EH (cell line): ENCODE measurements at places on chromosomes 1 and 21.

DNA sequence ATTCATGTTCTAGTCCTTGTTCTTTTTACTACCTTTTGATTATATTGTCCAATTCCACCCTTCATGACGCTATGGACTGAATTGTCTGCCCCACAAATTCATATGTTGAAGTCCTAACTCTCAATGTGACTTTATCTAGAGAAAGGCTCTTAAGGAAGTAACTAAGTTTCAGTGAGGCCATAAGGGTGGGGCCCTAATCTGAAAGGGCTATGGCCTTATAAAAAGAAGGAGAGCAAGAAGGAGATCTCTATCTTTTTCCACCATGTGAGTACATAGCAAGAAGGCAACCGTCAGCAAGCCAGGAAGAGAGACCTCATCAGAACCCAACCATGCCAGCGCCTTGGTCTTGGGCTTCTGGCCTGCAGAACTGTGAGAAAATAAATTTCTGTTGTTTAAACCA, 95.9 kb downstream of the HIVEP3 start:
- DNase-seq, result no peak

- DNase-seq, result no peak
These were observed 32.2 kb upstream of the BACE2 start for GRCh38 chr21:41135746-41136145.

DNA sequence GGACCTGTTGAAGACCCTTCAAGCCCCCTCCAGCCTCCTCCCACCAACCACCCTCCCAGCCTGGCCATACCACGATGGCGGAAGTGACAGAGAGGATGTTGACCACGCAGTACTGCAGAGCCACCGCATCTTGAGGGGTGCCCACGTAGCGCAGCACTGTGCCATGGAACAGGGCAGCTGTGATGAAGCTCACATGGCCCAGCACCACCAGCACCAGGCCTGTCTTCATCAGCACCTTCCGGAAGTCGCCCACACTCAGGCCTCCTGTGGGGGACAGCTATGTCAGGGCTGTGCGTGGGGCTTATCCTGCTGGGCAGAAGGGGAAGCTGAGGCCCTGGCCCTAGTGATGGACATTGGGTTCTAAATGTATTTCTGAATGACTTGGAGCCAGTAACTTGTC, 3.1 kb downstream of the TMEM54 start:
- no peak for DNase-seq

DNA sequence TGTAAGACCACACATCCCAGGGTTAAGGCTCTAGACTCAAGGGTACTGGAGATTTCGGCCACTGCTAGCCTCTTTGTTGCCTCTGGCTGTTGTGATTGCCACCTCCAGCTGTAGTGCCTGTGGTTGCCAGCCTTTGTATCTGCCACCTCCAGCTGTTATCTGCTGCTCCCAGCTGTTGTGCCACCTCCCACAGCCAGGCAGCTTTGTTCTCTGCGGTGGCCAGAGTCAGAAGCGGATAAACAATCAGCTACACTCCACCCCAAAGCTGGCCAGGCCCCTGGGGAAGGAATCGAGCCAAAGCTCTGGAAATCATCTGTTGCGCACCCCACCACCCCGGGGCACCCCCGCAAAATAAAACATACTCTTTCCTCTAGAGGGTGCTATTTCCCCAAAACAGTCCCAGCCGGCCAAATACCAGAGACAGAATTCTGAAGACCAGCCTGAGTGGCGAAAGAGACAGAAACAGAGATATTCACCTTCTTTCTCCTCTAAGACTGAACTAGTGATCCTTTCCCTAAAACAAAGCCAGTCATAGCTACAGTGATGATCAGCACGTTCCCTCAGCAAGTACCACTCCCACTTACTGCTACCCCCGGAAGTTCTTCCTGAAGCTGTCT, 14.8 kb upstream of the PIGM start:
- peak; percentile 45 for DNase-seq

- no peak for DNase-seq
These were observed 473.4 kb downstream of the CAMTA1 start for GRCh38 chr1:7258589-7259135.

DNA sequence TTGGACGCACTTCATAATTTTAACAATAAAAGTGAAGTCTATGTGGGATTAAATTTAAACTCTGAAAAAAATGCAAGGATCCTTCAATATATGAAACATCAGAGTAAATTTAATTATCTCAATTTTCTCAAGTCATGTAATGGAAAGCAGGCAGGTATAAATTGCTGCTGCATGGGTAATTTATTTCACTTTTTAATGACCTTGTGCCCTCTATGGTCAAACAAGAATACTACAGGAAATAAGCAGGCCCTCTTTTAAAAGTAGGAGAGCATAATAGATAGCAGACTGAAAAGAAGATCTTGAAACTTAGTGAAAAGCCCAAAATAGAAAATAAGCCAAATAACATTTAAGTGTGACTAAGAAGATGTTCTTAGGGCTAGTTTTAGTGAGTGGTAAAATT, 22.9 kb downstream of the BCAS2 start:
- DNase-seq, result peak; percentile 7

- DNase-seq, result peak; percentile 39
These were observed 701 bp downstream of the DEDD start for GRCh38 chr1:161131523-161132409.

DNA sequence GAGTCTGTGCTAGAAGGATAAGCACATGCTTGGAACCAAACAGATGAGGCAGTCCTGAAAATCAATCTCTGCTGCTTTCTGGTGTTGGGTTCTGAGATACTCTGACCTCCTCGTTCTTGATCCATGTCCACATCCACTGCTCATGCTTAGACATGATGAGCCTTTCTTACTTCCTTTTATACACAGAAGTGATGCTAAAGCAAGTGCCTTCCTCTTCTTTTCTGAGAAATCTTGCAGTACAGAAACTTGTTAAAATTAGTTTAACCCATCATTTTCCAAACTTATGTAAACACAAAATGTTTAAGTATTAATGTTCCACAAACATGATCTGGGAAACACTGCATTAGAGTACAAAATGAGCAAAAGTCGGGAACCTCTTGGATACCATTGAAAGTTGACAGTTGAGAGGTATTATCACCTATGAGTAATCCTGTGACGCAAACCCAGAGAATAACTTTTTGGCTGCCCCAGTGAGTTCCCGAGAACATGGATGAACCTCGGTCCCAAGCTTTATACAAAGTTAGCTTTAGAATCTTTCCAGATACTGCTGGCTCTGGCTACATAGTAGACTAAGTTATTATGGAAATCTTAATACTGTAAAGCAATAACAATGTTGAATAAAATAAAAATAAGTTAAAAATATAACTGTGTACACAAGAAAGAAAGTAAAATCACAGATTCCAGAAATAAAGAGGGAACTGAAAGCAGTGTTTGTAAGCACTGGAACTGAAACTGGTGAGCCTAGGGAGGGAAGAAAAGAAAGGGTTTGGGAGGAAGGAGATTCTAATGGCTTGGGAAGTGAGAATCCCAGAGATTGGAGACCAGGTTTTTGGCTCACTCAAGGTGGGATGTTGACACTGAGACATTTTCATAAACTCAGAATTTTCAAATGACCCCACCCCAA, 429.3 kb upstream of the RUNX1 start:
- DNase-seq, result no peak

DNA sequence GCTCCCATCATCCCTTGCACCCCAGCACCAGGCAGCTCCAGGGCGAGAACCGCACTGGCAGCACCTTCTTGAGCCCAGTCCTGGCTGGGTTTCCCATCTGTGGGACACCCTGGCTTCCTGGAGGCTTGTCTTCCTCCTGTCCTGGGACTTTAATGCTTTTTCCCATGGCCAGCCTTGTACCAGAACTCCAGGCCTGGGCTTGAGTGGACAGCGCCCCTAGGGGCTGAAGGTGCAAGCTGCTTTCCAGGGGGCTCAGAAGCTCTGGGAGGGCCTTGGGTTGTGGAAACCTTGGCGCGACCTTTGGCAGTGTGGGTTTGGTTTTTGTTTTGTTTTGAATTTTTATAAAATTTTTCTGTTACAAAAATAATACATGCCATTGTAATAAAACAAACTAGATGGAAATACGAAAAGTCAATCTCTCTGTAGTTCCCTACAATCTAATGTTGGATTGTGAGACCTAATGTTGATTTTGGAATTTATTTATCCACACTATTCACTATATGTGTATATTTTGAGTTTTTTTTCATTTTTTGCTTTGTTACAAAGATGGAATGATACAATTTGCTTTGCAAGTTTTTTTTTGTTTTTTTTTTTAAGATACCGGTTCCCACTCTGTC, 33.8 kb upstream of the RPL11 start:
- peak; percentile 60 for DNase-seq

DNA sequence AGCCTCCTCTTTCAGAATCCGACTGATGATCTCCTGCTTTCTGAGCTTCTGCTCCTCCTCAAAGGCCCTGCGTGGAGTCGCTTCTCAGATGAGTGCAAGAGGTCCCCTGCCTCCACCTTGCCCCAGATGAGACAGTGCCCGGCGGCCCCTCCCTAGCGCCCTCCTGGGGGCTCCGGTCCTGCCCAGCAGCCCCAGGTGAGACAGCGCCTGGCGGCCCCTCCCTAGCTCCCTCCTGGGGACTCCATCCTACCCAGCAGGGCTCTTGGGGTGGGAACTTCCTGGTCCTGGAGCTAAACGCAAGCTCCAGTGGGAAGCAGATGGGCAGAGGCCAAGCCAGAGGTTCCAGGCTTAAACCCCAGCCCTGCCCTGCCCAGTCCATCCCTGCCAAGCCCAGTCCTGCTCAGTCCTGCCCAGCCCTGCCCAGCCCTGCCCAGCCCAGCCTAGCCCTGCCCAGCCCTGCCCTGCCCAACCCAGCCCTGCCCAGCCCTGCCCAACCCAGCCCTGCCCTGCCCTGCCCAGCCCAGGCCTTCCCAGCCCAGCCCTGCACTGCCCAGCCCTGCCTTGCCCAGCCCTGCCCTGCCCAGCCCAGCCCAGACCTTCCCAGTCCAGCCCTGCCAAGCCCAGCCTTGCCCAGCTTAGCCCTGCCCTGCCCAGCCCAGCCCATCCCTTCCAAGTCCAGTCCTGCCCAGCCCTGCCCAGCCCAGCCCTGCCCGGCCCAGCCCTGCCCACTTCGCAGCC, 34.6 kb downstream of the CFAP74 start:
- no peak for DNase-seq

DNA sequence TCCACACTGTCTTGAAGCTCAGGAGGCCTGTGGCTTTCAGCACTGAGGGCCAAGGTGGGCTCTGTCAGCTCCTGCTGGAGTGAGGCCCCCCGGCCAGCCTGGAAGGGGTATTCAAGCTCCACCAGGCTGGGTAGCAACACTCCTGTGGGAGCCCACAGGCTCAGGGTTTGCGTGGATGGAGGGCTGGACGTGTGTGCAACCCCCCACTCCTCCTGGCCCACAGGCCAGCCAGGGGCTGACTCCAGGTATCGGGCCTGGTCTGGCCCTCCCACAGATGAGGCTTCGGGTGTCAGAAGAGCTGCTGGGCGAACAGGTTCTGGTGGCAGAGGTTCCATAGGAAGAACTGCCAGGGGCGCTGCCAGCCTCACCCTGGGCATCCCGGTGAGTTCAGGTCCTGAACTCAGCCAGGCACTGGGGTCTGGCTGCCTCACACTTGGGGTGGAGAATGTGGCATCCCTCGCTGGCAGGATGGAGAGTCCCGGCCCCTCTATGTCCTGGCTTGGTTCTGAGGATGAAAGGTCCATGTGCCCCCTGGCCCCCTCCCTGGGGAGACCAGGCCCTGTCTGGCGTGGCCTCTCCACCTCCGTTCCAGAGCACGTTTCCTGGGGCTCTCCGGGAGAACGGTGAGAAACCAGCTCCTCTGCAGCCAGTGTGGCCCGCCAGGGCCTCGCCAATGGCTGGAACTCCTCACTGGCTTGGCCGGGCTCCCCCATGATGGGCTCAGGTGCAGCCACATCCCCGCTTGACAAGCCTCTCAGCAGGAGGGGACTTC, 64.6 kb upstream of the TARDBP start:
- DNase-seq, result no peak

- no peak for DNase-seq
These were observed 61.8 kb upstream of the ETS2 start for GRCh38 chr21:38743772-38744529.

DNA sequence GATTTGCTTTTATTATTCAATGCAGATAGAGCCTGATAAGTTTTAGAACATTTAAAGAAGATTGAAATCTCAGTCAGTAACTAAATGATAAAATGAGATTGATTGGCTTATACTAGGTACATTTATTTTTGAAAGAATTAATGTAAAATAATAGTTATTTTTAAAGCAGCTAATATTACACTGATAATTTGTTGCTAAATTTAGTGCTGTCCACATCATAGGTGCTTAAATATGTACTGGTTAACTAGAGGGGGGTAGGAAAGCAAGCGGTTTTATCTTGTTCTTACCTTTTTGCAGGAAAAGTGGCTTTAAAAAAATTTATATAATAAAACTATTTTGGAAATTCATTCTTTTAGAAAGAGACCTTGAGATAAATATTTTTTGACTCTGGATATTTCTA, 40.4 kb upstream of the RWDD3 start:
- DNase-seq, result no peak

DNA sequence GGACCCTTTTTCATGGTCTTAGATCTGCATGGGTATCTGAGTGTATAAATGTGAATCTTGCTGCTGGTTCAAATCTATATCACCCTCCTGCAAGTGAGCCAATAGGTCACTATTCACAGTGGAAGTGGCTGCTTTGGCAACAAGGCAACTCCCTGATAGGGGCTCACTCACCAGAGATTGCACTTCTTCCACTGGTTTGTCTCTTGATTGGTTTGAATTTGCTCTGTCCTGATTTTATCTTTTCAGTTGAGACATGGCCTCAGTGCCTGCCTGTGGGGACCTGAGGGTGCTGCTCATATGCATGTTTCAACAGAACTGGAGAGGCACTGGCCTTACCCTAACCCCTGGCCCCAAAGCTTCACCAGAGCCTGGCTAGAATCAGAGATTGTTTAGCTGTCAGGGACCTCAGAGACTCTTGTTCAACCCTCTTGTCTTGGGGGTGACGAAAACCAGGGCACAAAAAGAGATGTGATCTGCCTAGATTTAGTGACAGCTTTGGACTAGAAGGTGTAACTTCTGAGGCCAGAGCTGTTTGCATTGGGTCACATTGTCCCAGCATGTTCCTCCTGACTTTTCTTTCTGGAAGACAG, 16.9 kb downstream of the AVPR1B start:
- DNase-seq, result no peak

- DNase-seq, result peak; percentile 74
These were observed 841 bp downstream of the ADSS2 start for GRCh38 chr1:244450597-244451538.

DNA sequence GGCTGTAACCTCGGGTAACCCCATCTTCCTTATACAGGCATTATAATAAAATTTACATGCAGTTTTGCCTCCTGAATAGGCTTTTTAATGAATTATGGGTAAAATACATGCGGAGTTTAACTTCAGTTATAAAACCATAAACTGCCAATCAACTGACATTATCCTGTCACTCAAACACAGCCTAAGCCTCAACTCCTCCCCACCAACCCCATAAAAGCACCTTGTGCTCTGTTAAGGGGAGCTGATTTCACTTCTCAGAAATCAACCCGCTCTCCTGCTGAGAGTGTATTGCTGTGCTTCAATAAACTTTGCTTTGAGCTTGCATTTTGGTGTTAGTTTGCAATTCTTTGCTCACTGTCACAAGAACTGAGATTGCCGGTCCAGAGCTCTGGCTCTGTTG, 1812.2 kb downstream of the BRINP3 start:
- no peak for DNase-seq

- DNase-seq, result no peak
These were observed 3.2 kb downstream of the LAD1 start for GRCh38 chr1:201395936-201396335.

GRCh38 chr1:48093147-48093546, 96.0 kb upstream of the TRABD2B start:
- DNase-seq, result no peak

- peak; percentile 27 for DNase-seq
These were observed 14.1 kb upstream of the ZNF436 start for GRCh38 chr1:23383577-23384311.
